Astrocyte (in vitro differentiated cells and primary cell): ENCODE measurements at places on chromosomes 2 and 18.

DNA sequence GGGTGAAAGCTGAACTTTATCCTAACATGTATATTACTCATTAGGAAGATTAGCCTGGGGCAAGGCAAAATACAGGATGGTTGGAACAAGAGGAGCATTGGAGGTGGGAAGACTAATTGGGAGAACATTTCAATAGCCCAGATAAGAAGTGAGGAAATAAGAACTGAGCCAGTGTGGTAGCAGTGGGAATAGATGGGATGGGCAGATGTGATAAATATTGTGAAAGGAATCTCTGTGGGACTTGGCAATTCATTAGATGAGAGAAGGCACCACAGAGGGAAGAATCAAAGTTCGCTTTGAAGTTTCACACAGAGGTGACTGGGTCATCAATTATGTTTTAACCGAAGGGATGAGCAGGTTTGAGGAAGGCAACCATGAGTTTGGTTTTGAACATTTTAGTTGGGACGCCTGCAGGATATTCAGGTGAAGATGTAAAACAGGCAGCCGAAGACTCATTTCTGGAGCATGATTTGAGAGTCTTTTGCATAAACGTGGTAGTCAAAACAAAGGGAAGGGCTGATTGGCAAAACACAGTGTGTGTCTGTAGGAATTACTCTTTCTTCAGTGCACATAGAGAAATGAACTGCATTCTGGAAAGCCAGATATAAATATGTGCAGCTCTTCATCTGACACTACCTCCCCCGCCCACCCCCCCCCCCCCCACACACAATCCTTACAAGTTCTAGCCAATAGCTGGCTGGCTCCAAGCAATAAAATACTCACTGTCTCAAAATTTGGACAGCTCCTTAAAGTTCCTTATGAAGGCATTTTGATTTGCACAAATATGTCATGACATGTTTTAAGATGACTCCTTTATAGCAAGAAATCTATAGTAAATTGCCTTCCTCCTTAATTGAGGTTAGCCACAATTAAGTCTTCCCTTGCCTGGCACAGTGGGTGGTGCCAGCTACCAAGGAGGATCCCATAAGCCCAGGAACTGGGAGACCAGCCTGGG, 1.9 kb upstream of the SLC1A4 start:
- peak; percentile 55 for DNase-seq

GRCh38 chr2:128451084-128452023, 132.7 kb upstream of the HS6ST1 start:
- DNase-seq = no peak

GRCh38 chr2:219765231-219765911, 137.9 kb downstream of the SLC4A3 start:
- no peak for DNase-seq

GRCh38 chr2:238131761-238132462, 6.6 kb upstream of the KLHL30 start:
- no peak for DNase-seq

GRCh38 chr18:45133276-45133675, 452.6 kb downstream of the SETBP1 start:
- no peak for DNase-seq

- no peak for DNase-seq
Observed at GRCh38 chr2:119536211-119536610, 8.0 kb upstream of the CFAP221 start.

GRCh38 chr2:152093464-152093863, 5.4 kb downstream of the CACNB4 start:
- DNase-seq = no peak

- DNase-seq = no peak
Observed at GRCh38 chr2:138548796-138549195, 47.2 kb downstream of the SPOPL start.

- DNase-seq = no peak
Observed at GRCh38 chr2:221581986-221582385, 9.9 kb upstream of the EPHA4 start.

DNA sequence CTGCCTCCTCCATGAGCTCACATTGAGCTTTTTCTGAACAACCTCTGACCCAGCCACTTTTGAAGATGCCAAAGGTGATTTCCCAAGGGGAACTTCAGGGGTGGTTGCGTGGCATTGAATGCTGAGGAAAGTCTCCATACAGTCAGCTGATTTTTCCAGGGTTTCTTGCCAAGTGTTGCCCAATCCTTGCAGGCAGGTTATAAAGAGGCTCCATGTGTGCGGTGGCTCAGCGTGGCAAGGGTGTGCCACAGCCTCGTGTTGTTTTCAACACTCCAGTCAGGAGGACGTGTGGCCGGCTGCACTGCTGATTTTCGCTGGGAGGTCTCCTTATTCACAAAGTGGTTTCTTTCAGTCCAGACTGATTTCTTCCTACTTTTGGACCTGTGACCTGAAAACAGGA, 81.4 kb upstream of the GATA6 start:
- no peak for DNase-seq

- DNase-seq = no peak
Observed at GRCh38 chr18:55738483-55739114, 150.6 kb upstream of the TCF4 start.

DNA sequence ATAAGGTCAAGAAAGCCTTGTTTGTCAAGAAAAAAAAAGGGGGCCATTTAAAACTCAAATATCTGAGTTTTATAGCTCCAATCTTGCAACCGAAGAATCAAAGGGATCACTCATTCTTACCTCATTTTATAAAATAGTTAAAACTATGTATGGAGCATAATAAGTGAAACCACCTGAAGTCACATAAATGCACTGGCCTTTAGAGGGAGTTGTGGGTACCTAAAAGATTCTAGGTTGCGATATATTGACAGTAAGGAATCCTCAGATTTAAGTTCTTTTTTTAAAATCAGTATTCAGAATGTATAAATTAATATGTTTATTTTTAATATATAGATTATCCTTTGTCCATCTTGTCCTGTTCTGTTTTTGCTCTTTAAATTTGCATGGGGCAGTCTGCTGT, 3.4 kb downstream of the ARHGAP28 start:
- DNase-seq = no peak

DNA sequence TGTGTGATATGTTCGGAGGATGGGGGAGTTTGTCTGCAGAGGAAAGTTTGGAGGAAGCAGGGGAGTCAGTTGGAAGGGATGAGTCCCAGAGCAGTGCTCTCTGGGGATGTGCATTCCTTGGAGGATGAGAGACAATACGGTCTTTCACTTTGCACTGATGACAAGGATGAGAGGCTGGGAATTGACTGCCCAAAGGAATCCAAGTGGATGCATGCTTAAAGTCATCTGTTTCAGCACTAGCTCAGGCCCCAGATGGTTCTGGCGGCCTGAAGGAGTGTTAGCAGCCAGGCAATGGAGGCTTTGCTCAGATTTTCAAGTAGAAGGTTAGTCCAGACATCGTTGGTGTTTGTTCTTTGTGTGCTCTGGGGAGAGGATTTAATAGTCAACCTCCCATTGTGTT, 100.2 kb downstream of the CRIM1 start:
- DNase-seq = no peak

DNA sequence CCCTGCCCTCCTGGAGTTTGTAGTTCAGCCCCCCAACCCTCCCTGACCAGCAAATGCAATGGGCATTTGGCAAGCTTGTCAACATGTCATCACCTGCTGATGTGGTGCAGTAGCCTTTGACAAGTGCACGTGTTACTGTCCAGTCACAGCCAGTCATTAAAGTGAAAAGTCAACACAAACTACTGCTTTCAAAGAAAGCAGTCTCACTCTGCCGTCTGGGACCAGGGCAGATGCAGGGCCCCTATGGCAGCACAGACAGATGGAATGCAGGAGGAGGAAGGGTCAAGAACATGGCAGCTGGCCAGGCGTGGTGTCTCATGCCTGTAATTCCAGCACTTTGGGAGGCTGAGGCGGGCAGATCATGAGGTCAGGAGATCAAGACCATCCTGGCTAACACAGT, 222.4 kb upstream of the OSR1 start:
- DNase-seq = peak; percentile 45

DNA sequence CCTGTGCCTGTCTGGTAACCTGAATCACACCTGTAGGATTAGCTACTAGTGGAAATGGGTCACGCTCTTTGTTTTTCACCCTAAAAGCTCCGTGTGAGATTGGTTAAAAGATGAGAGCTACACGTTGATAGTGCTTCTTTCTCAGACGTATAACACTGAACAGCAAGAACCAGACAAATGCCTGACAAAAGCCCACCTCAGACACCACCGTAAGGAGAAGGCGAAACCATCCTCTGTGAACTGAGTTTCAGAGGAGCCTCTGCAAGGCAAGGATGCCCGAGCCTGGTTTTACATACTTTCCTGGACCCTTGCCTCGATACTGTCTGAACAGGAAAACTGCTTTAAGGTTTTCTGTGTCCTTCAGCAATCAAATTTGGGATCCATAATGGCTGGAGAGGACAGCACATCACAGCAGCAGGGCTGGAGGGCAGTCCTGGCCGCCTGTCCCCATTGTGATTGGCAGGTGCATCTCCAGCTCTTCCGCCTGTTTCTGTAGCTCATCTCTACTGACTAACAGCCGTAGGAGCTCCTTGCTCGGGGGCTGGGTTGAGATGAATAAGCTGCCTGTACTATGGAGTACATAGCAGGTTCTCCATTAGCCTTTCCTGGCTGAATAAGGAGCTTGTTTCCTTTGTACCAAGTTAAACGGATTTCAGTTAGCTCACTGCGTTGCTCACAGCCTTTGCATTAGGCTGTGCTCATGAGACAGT, 155.5 kb downstream of the MYT1L start:
- DNase-seq = no peak

- no peak for DNase-seq
Observed at GRCh38 chr2:215394102-215394805, 41.6 kb downstream of the FN1 start.

DNA sequence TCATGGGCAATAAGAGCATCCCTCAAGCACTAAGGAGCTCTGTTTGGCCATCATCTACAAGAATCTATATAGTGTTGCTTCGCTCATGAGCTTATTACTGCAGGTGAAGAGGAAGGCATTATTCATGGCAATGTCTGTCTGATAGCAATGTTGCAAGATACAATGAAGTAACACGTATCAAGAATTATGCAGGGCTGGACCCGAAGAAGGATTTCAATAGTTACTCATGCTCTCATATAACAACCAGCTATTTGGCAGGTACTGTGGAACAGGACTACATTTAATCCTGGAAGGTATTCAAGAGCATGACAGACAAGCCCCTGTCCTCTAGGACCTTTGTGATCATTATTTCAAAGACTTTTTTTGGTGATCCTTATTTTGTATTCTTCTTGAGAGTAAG, 109.6 kb downstream of the LAMA3 start:
- no peak for DNase-seq

DNA sequence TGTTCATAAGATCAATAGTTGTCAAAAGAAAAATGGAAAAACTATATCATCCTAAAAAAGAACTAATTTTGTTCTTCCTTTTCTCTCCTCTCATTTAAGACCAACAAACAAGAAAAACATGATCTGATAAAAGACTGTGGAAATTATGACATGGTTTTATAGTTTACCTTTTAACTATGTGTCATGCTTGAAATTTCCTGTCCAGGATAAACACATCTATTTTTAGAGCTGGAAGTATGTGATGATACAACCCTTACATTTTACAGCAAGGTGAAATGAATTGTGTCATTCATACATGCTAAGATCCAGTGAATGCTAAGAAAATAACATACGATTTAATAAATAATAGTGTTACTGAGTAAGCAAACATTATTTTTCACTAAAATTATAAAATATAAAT, 89.9 kb downstream of the GULP1 start:
- DNase-seq = peak; percentile 80

- DNase-seq = no peak
Observed at GRCh38 chr2:157821519-157822131, 54.5 kb downstream of the ACVR1 start.

DNA sequence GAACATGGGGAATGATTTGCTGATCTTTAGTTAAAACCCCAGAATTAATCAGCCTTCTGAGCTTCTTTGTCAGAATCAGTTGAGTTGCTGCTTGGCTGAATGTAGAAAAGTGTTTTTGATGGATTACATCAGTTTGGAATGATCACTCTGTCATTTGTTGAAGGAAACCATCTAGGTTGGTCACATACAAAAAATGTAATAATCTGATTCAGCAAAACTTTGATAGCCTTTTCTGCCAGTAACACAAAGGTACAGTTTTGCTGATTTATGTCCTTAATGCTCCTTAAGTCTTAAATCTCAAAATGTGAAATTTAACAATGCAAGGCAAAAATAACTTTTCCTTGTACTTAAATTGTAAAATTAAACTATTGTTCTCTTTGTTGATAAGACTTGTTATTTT, 74.3 kb downstream of the GALNT13 start:
- no peak for DNase-seq

- DNase-seq = peak; percentile 32
Observed at GRCh38 chr2:26503231-26503880, 25.4 kb upstream of the OTOF start.

- no peak for DNase-seq
Observed at GRCh38 chr2:54040250-54040649, 69.5 kb upstream of the PSME4 start.

- DNase-seq = no peak
Observed at GRCh38 chr18:811182-811891, 705 bp downstream of the YES1 start.

DNA sequence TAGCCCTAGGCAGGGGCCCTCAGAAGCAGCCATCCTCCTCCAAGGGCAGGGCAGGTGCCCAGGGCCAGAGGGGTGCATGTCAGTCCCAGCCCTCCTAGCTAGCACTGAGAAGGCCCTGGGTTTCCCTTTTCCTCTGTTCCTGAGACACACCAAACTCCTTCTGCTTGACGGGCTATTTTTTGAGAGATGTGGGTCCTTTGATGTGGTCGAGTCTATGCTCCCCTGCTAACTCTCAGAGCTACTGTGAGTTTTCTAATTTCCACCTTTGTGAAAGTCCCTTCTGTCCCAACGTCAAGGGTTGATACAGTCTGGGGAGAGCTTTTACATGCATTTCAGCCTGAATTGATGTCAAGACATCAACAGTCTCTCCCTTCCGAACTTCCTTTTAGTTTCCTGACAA, 51.4 kb downstream of the TRPM8 start:
- no peak for DNase-seq

DNA sequence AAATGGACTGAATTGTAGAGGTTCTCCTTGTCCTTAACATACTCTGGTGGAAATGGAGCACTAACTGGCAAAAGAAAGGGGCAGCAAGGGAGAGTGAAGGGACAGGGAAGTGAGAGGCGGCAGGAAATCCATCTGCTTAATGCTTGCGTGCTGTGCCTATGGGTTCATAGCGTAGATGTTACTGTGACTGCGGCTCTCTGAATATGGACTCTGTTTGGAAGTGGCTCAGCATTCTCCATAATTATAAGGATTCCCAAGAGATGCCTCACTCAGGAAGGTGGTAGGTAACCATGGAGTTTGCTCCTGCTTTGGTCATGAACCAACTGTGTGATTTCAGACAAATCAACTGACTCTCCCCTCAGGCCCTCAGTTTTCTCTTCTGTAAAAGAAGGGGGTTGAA, 50.0 kb downstream of the MYO3B start:
- DNase-seq = no peak
